Breast epithelium (tissue), 4 donors: ENCODE measurements at places on chromosomes 2 and 18. TPM values are rescaled to one million over a fixed set of nuclear protein-coding genes. Genes with fewer than 3 reads are reported as not detected.

GRCh38 chr2:27100036-27100435 lies 13.5 kb downstream of the KHK start:
- no peak for DNase-seq

GRCh38 chr2:187719510-187719909 lies 165.3 kb upstream of the TFPI start:
- no peak for DNase-seq

DNA sequence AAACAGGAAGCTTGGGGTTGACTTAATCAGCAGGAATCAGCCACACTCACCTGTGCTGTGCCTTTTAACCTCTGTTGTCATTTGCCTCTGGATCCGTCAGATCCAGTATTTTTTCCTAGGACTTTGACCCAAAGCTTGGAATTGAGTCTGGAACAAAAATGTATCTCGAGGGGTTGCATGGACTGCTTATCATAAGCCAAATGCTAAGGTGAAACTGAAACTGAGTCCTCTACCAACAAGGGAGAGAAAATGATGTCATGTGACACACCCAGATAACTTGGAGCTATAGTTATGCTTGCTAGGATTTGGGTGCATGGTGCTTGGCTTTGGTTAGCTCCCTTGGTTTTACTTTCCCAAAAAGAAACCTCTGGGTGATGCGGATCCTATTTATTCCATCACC lies 2158.6 kb upstream of the PIK3C3 start:
- no peak for DNase-seq

GRCh38 chr2:234796045-234796591 lies 155.7 kb upstream of the SH3BP4 start:
- no peak for DNase-seq

- DNase-seq, result no peak
These were observed 641.7 kb downstream of the CBLN2 start for GRCh38 chr18:71902482-71902881.

GRCh38 chr18:28036488-28036887 lies 140.4 kb downstream of the CDH2 start:
- no peak for DNase-seq

HOXD13 gene
- total RNA-seq, result not detected

ZSWIM2 gene
- 0.32 TPM for total RNA-seq

DNA sequence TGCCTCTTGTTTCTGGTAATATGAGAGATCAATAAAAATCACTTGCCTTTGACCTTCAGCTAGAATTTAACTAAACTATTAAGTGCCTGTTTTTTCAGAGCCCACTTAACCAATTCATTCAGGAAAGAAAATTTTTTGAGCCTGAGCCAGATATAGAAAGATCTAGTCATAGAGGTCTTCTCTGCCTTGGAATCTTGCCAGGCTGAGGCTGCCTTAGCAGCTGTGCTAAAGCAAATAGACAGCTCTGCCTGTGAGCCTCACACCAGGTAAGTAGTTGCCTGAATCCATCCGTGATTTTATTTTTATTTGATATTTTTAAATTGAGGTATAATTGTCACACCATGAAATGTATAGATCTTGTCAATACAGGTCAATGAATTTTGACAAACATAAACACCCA lies 27.4 kb downstream of the EVX2 start:
- no peak for DNase-seq

DNA sequence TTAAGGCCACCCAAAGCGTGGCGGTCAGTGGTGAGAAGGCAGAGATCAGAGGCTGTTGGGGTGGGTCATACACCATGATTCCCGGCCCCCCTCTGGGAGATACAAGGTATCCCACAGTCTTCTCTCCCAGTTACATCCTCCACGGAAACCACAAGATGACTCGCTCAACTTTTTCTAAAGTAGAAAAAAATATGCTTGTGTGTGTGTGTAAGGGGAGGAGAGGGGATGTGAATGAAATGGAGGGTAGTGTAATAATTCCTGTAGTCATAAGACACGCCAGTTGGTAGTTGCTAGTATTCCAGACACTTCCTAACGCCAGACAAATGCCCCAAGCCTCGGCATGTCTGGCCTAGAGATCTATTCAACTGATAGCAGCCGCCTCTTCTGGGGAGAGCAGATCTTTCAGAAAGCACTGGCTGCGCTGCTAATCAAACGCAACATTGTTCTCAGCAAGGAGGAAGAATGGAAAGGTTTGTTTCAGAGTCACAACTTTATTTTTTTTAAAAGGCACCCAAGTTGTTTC lies 143.5 kb downstream of the TGIF1 start:
- DNase-seq, result peak; percentile 84

GRCh38 chr2:20327370-20327769 lies 23.3 kb downstream of the PUM2 start:
- DNase-seq, result no peak

DNA sequence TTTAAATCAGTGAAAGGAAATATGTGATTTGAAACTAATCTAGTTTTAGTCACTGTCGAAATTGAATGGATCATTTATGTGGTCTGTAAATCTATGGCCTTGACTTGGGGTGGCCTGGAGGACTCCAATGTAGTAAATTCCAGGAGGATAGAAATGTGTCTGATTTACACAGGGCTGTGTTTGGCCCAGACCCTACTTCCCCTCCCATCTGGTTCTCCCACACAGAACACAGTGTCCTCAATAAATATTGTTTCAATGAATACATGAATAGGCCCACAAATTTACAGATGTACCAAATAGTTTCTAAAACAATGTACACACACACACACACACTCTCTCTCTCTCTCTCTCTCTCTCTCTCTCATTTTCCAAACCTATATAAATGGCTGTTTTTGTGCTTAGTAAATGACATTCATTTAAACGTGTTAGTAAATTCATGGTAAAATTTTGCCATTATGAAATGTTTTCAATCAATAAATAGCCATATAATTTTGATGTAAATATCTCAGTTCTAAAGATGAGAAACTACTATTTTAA lies 1.9 kb downstream of the CCDC68 start:
- no peak for DNase-seq

DNA sequence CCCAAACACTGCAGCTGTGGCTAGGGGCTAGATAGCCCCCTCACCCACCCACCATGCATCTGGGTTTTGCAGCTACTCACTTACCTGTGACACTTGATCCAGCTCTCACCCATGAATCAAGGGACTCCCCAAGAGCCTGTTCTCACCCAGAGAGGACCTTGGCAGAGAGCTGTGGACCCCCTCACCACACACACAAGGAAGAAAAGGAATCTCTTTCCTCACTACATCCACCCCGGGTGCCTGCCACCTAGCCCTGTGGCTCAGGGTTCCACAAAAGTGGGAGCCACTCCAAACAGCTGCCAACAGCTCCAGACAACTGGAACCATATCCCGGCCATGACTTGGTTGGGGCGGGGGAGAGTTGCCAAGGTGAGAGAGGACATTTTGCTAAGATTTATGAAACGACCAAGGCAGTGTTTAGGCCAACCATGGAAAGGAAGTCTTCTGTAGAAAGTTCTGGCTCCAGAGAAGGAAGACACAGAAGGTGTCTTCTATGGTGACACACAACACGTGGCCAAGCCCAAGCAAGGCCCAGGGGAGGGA lies 522.1 kb upstream of the RAB6C start:
- DNase-seq, result no peak

DNA sequence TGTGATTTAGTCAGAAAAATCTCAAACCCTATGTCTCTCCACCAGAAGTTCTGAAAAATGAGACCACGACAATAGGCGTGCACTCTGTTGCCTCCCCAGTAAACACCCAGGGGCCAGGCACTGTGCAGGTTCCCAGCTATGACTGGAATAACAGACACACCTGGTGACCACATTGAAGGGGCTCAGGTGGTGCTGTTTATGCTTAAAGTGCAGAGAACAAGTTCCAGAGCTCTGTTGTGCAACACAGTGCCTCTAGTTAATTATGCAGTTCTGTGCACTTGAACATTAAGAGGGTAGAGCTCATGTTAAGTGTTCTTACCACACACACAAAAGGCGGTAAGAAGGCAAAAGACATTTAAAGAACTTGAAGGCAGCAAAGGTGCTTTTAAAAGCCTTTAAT lies 52.6 kb upstream of the AFF3 start:
- no peak for DNase-seq

CYP27C1 gene
- 0.29 TPM for total RNA-seq

LIMS1 gene
- total RNA-seq, result 93.1 TPM

- DNase-seq, result no peak
These were observed 8.4 kb downstream of the EPG5 start for GRCh38 chr18:45958730-45959129.
